Vagina (tissue), 2 donors: ENCODE measurements at places on chromosomes 16 and 17. TPM values are rescaled to one million over a fixed set of nuclear protein-coding genes. Genes with fewer than 3 reads are reported as not detected.
A peak's percentile ranks its signal among the peaks of the same experiment; 100 is the strongest.

Gene PPP1R27
- not detected for total RNA-seq

Gene ADAM11
- total RNA-seq: 3.7 TPM

GRCh38 chr17:69170377-69170776 lies 28.7 kb upstream of the ABCA6 start:
- no peak for DNase-seq
- H3K27ac ChIP-seq: no peak overlapping the region
- no peaks in the 10 kb centered on the region for H3K36me3 ChIP-seq
- H3K27me3 ChIP-seq: no peaks in the 10 kb centered on the region
- H3K4me1 ChIP-seq: no peaks in the 10 kb centered on the region

DNA sequence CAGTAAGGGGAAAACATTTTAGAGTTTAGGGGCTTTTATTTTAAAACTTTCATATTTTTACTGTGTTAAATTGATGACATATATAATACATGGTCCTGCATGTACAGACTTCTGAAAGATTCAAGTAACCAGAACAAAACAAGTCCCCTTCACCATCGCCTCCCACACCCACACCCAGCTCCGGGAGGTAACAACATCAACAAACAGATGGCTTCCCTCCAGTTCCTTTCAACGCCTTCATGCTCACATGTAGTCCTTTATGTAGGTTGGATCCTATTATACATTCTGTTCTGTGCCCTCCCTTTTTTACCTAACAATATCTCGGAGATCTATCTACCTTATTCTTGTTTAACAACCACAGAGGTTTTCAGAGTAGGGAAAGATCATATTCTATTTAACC lies 30.5 kb downstream of the GINS3 start:
- no peak overlapping the region for H3K4me3 ChIP-seq
- no peaks in the 10 kb centered on the region for H3K4me1 ChIP-seq
- DNase-seq: no peak
- no peaks in the 10 kb centered on the region for H3K36me3 ChIP-seq
- H3K27me3 ChIP-seq: no peaks in the 10 kb centered on the region
- no peak overlapping the region for H3K27ac ChIP-seq

Gene MYLK3
- 0.25 TPM for total RNA-seq

Gene ZNF646
- total RNA-seq: 10.6 TPM

DNA sequence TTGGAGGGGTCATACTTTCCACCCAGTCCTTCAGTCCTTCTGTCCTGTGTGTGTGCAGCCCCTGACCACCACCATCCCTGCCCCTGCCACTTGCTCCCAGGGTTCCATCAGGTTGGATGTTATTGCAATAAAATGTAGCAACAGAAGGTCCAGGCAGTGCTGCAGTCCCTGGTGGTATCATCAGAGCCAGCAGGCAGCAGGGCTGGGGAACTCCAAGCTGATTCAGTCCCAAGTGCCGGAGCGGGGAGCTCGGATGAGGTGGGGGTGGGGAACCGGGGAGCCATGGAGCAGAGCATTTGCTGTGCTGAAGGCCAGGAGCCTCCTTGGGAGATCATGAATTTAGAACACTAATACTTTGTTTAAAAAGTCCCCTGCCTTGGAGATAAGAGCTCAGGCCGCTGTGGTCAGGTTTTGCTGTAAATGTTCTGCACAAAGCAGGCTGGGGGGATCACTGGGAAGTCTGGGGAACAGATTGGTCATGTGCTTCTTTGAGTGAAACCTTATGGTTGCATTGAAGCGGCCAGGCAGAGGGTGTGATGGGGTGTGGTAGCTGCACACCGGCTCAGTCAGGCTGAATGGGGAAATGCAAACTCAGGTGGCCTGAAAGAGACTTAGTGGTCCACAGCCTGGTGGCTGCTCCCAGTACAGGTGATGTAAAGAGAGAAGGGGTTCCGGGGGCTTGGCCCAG lies 225.9 kb downstream of the SEC14L1 start:
- no peaks in the 10 kb centered on the region for H3K27me3 ChIP-seq
- no peak for DNase-seq
- no peak overlapping the region for H3K4me3 ChIP-seq

- H3K4me1 ChIP-seq: peaks cover 13% of the 10 kb centered on the region
- DNase-seq: no peak
- no peaks in the 10 kb centered on the region for H3K36me3 ChIP-seq
- no peak overlapping the region for H3K4me3 ChIP-seq
Measured at GRCh38 chr17:48619826-48620449, 4.8 kb upstream of the HOXB8 start.

GRCh38 chr17:69724238-69724637 lies 309.7 kb downstream of the MAP2K6 start:
- DNase-seq: no peak
- H3K27me3 ChIP-seq: no peaks in the 10 kb centered on the region
- H3K36me3 ChIP-seq: no peaks in the 10 kb centered on the region
- no peak overlapping the region for H3K27ac ChIP-seq

Gene PRSS33
- total RNA-seq: not detected

DNA sequence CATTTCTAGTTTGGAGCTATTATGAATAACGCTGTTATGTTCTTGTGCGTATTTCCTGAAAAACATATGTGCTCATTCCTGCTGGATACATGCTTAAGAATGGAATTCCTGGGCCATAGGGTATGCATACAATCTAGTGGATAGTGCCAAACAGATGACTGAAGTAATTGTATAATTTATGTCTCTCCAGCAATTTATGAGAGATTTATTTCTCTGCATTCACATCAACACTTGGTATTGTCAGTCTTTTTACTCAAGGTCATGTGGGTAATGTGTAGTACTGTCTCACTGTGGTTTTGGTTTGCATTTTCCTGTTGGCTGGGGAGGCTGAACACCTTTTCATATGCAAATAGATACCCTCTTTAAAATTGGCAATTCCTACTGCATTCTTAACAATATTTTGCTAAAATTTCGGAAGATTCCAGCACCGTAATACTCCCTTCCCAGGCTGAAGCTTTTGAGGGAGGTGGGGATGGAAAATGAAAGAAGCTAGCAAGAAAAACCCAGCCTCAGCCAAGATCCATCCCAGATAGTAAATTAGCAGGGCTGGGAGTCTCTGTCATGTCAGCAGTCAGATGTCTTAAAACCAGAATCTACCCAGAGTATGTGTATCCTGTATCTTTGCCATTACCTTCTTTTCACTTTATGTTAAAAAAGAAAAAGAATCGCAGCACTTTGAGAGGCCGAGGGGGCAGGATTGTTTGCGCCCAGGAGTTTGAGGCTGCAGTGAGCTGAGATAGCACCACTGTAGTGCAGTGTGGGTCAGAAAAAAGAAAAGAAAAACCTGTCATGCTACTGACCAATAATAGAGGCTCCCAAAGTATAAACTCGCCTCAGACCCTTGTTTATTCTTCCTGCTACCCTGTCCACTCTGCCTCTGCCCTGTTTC lies 204.9 kb downstream of the LGALS9B start:
- no peak overlapping the region for H3K27ac ChIP-seq
- no peaks in the 10 kb centered on the region for H3K4me1 ChIP-seq
- no peak for DNase-seq
- no peak overlapping the region for H3K4me3 ChIP-seq
- H3K36me3 ChIP-seq: no peaks in the 10 kb centered on the region

Gene KIF2B
- total RNA-seq: not detected

GRCh38 chr17:8060274-8060673 lies 21.4 kb downstream of the ALOX15B start:
- peaks cover 2% of the 10 kb centered on the region for H3K27me3 ChIP-seq
- no peak for DNase-seq
- no peak overlapping the region for H3K27ac ChIP-seq

Gene C1QTNF8
- not detected for total RNA-seq

GRCh38 chr17:15966879-15967248 lies 21.9 kb downstream of the ADORA2B start:
- H3K4me1 ChIP-seq: peaks cover 21% of the 10 kb centered on the region
- DNase-seq: no peak
- H3K36me3 ChIP-seq: no peaks in the 10 kb centered on the region
- peak overlapping the region; percentile 39 for H3K27ac ChIP-seq
- no peaks in the 10 kb centered on the region for H3K27me3 ChIP-seq

Gene MARCHF10
- total RNA-seq: 0.25 TPM

- no peak for DNase-seq
- no peaks in the 10 kb centered on the region for H3K27me3 ChIP-seq
- H3K27ac ChIP-seq: no peak overlapping the region
Measured at GRCh38 chr17:77618173-77618572, 340.3 kb upstream of the TNRC6C start.

Gene HOXB9
- not detected for total RNA-seq

- H3K27me3 ChIP-seq: no peaks in the 10 kb centered on the region
- no peak overlapping the region for H3K4me3 ChIP-seq
- no peak for DNase-seq
- no peak overlapping the region for H3K27ac ChIP-seq
Measured at GRCh38 chr17:8956465-8956902, 9.0 kb downstream of the PIK3R5 start.

GRCh38 chr17:13919818-13920217 lies 149.5 kb upstream of the COX10 start:
- no peaks in the 10 kb centered on the region for H3K36me3 ChIP-seq
- H3K27me3 ChIP-seq: no peaks in the 10 kb centered on the region
- no peaks in the 10 kb centered on the region for H3K4me1 ChIP-seq
- no peak overlapping the region for H3K4me3 ChIP-seq
- DNase-seq: peak; percentile 2

Gene ITPRIPL2
- total RNA-seq: 71.2 TPM

GRCh38 chr17:72025113-72025512 lies 95.7 kb upstream of the SOX9 start:
- no peak overlapping the region for H3K4me3 ChIP-seq
- H3K4me1 ChIP-seq: peaks cover 10% of the 10 kb centered on the region
- H3K27ac ChIP-seq: no peak overlapping the region
- no peak for DNase-seq
- H3K36me3 ChIP-seq: no peaks in the 10 kb centered on the region

Gene SLC5A11
- not detected for total RNA-seq

DNA sequence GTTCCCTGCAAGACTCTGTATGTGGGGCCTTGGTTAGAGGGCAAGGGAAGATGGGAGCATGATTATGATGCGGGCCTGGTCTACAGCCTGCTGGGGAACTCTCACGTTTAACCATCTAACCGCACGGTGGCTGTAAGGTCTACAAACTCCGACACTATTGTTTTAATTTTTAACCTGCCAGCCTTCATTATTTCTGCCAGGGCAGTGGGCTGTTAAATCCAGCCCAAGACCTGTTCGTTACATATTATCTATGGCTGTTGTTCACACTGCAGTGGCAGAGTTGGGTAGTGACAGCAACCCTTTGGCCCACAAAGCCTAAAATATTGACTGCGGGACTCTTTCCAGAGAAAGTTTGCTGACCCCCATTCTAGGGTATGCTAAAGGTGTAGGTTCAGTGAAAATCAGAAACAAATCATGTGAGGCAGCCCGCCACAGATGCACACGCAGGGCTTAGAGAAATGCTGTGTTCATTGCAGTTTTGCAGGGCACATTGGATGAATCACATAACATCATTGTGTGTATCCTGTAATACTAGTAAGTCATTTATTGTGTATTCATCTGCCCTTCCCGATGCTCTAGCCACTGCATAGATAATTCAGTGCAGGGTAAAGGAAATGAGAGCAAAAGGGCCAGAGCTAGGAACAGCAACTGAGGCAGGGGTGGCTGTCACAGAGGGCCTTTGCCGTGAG lies 14.3 kb downstream of the SNX29 start:
- DNase-seq: no peak
- H3K4me1 ChIP-seq: peaks cover 5% of the 10 kb centered on the region
- H3K4me3 ChIP-seq: no peak overlapping the region
- H3K27ac ChIP-seq: no peak overlapping the region

DNA sequence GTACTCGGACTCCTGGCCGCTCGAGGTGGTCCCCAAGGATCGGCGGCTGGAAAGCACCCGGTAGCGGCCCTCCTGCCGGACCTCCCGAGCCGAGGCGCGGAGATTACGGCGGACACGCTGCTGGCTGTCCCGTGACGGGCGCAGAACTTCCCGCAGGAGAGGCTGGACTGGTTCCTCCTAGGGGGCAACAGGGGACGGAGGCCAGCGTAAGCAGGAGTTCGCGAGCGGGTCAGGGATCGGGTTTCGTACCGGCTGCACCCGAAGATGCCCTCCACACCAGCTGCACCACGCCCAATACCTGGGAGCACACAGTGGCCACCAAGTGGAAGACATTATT lies 341 bp downstream of the SLC7A6OS start:
- no peaks in the 10 kb centered on the region for H3K27me3 ChIP-seq
- peak overlapping the region; percentile 73 for H3K27ac ChIP-seq
- DNase-seq: no peak
- peak overlapping the region; percentile 71 for H3K4me3 ChIP-seq

Gene G6PC1
- total RNA-seq: not detected

Gene KCNAB3
- 2.7 TPM for total RNA-seq

Gene CORO1A
- 51.1 TPM for total RNA-seq

DNA sequence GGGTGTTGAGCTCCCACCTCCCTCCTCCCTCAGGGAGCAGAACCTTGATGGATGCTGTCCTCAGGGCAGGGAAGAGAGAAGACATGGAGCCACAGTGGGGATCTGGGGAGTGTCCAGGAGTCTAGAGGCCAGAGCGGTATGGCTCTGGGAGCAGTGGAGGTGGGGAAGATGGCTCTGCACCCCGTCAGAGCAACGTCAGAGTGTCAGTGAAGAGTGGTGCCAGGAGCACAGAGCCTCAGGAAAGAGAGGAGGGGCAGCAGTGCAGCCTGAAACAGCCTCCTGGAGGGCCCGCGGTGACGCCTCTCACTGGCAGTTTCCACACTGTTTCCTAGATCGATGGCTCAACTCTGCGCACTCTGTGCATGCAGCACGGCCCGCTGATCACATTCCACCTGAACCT lies 23.2 kb upstream of the SLC5A11 start:
- H3K4me3 ChIP-seq: no peak overlapping the region
- no peaks in the 10 kb centered on the region for H3K4me1 ChIP-seq
- DNase-seq: no peak
- H3K27ac ChIP-seq: no peak overlapping the region
- no peaks in the 10 kb centered on the region for H3K27me3 ChIP-seq

Gene SLC35B1
- 42.0 TPM for total RNA-seq

Gene TPSD1
- 7.1 TPM for total RNA-seq

DNA sequence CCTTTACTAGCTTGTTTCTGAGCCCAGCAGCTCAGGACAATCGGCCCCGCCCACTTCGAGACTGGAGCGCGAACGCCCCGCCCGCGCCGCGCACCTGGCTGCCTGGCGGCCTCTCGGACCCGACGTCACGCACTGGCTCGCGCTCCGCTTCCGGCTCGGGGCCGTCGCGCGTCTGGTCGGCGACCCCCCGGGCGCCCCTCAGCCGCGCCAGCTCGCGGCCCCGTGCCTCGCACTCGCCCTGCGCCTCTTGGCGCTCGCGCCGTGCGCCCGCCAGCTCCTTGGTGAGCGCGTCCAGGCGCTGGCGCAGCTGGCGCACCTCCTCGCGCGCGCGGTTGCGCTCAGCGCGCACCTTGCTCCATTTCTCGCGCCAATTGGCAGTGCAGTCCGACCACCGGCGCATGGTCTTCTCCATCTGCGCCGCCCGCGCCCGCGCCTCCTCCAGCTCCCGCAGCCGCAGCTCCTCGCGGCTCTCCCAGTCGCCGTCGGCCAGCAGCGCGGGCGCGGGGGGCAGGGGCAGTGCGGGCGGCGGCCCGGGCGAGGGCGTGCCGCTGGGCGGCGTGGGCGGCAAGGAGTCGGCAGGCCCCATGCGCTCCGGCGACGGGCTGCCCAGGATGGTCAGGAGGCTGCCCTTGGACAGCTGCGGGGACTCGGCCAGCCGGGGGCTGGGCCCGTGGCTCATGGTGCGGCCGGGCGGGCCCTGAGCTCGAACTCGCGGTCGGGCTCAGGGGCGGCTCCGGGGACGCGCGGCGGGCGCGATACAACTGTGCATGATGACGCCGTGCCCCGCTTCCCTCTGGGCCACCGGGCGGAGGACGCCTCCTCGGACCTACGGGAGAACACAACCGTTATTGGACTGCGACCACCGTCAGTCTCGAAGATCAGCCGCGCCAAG lies 7.6 kb downstream of the CCDC102A start:
- no peak overlapping the region for H3K27ac ChIP-seq
- DNase-seq: no peak
- H3K36me3 ChIP-seq: no peaks in the 10 kb centered on the region
- no peaks in the 10 kb centered on the region for H3K27me3 ChIP-seq
- H3K4me1 ChIP-seq: peaks cover 36% of the 10 kb centered on the region
